Mammary epithelial cell (primary cell): ENCODE measurements at places on chromosomes 6 and 20. TPM values are rescaled to one million over a fixed set of nuclear protein-coding genes. Genes with fewer than 3 reads are reported as not detected.

FAM209B gene
- not detected for total RNA-seq

HSPA1A gene
- 10.8 and 67.8 TPM in 2 replicates for total RNA-seq

LTA gene
- total RNA-seq: not detected

BPHL gene
- total RNA-seq: 18.4 and 24.8 TPM in 2 replicates

PNLDC1 gene
- total RNA-seq: 0.33 TPM

OR12D2 gene
- not detected for total RNA-seq
